GM20000 (cell line): ENCODE measurements at places on chromosomes 5 and 9.

- no peak for DNase-seq
Measured at GRCh38 chr9:115413766-115414382, 295.9 kb upstream of the TNC start.

- DNase-seq = peak; percentile 44
Measured at GRCh38 chr9:6667633-6668280, 22.2 kb upstream of the GLDC start.

- DNase-seq = no peak
Measured at GRCh38 chr9:6029604-6030274, 14.3 kb upstream of the RANBP6 start.

DNA sequence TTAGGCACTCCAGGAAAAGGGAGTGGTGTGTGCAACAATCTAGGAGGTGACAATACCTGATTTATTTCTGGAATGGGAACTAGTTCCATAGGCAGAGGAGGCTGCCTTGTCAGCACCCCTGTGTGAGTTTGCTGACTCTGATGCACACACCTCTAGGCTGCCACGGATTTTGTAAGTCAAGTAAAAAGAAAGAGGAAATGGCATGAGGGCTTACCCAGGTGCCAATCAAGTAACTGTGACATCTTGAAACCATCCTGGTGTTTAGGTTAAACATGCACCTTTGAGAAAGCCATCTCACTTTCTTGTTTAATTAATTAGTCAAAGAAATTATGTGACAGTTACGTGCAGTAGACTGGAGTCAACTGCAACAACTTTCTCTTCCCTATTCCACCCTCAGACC is 32.3 kb upstream of the FAM81B start:
- no peak for DNase-seq

- no peak for DNase-seq
Measured at GRCh38 chr9:109453210-109453842, 44.8 kb downstream of the PTPN3 start.

DNA sequence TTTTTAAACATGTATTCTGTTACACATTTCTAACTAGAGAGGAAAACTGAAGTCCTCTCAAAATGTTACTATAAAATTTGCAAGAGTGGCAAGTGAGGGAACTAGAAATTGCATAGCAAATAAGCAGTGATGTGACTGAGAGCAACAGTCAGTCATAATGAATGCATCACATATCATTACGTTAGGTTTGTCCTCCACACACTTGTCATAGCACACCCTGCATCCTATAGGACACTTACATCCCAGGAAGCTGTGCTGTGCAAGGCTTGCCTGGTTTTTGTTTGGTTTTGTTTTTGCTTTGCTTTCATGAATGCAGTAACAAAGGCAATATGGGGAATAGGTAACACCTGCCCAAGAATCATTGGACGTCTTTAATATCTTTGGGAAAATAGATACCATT is 10.8 kb downstream of the NFIB start:
- no peak for DNase-seq

- no peak for DNase-seq
Measured at GRCh38 chr5:34648840-34649158, 7.3 kb upstream of the RAI14 start.

DNA sequence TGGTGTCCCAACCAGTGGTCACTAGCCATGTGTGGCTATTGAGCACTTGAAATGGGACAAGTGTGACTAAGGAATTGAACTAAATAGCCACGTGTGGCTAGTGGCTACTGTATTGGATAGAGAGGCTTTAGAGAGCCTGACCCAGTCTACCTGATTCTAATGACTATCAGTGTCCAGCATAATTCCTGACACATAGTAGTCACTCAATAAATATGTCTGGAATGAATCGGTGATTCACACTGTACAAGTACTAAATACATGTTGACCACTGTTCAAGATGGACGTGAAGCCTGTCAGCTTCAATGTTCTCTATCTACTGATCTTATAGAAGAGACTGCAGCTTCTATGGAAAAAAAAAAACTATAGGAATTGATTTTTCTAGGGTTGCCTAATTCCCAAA is 57.7 kb upstream of the MAST4 start:
- DNase-seq = no peak

- DNase-seq = peak; percentile 54
Measured at GRCh38 chr9:128733256-128733655, 9.3 kb upstream of the ZDHHC12 start.

GRCh38 chr5:119166026-119166425 is 95.1 kb downstream of the DMXL1 start:
- no peak for DNase-seq

- DNase-seq = no peak
Measured at GRCh38 chr5:168198359-168198758, 93.1 kb upstream of the WWC1 start.

DNA sequence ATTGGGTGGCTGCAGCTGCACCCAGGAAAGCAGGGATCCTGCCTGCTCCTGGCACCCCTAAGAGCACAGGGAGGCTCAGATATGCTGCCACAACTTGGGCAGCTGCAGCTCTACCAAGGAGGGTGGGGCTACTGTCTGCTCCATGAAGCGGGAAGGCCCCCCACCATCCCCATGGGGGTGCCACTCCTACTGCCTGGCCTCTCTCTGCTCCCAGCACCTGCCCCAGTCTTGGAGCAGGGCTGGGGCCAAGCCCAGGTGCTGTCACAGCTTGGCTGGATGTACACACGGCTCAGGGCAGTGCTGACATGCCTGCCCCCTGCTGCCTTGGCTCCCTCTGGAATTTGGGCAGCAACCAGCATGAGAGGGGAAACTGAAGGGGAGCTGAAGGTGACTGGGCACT is 214.7 kb upstream of the PLPPR1 start:
- DNase-seq = no peak

GRCh38 chr5:55226934-55227663 is at the start of gene MCIDAS:
Gene MCIDAS (minus strand): TSS chr5:55227315. CDS start chr5:55227138, 177 bp downstream.
- peak; percentile 88 for DNase-seq

- no peak for DNase-seq
Measured at GRCh38 chr5:29822521-29822920, 1371.0 kb upstream of the CDH6 start.
